ENCODE measurements at places on chromosomes 3 and 15. TPM values are rescaled to one million over a fixed set of nuclear protein-coding genes. Genes with fewer than 3 reads are reported as not detected.

GABRR3 gene
- total RNA-seq = not detected

ISLR gene
- 51.7 TPM for total RNA-seq

CFAP161 gene
- 0.52 TPM for total RNA-seq

GOLGA8G gene
- total RNA-seq = not detected

GMNC gene
- not detected for total RNA-seq

TICRR gene
- total RNA-seq = 0.09 TPM

PLCH1 gene
- total RNA-seq = 0.05 TPM

ALS2CL gene
- 12.1 TPM for total RNA-seq

LSAMP gene
- 3.7 TPM for total RNA-seq

SAXO2 gene
- total RNA-seq = 5.8 TPM

FMN1 gene
- 20.2 TPM for total RNA-seq

KIF15 gene
- 0.19 TPM for total RNA-seq

C2CD4B gene
- total RNA-seq = 2.0 TPM

SOX14 gene
- total RNA-seq = not detected

GOLGA8S gene
- 0.60 TPM for total RNA-seq

ATP8B4 gene
- 21.1 TPM for total RNA-seq

ADCY5 gene
- total RNA-seq = 41.1 TPM

C15orf62 gene
- total RNA-seq = 0.10 TPM

CD47 gene
- total RNA-seq = 72.4 TPM

ACOX2 gene
- 20.6 TPM for total RNA-seq

CCR9 gene
- not detected for total RNA-seq

EIF4A2 gene
- total RNA-seq = 263 TPM

GRM2 gene
- 0.14 TPM for total RNA-seq

POLR2M gene
- total RNA-seq = 65.2 TPM

SH2D7 gene
- not detected for total RNA-seq

LCTL gene
- total RNA-seq = not detected
